ENCODE measurements at places on chromosomes 3 and 15. TPM values are rescaled to one million over a fixed set of nuclear protein-coding genes. Genes with fewer than 3 reads are reported as not detected.

DNA sequence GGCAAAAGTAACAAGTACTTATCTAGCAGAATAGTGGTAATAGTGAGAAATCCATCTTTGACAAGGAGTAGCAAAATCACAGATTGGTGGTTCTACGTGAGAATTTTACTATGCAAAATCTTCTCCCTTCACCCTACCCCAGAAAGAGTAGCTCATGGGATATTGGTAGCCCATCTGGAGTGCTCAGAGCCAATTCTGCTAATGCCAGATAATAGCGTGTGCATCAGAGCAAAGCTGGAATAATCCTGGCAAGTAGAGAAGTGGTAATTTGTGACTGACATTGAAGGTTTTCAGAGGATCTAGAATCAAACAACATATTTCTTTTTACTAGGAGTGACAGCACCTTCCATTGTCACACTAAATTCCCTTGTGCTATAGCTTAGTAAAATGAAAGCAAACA is 192.9 kb downstream of the ZBBX start:
- no peak for DNase-seq

- DNase-seq, result peak; percentile 57
These were observed 42.9 kb downstream of the CTDSPL start for GRCh38 chr3:37904601-37905000.

DNA sequence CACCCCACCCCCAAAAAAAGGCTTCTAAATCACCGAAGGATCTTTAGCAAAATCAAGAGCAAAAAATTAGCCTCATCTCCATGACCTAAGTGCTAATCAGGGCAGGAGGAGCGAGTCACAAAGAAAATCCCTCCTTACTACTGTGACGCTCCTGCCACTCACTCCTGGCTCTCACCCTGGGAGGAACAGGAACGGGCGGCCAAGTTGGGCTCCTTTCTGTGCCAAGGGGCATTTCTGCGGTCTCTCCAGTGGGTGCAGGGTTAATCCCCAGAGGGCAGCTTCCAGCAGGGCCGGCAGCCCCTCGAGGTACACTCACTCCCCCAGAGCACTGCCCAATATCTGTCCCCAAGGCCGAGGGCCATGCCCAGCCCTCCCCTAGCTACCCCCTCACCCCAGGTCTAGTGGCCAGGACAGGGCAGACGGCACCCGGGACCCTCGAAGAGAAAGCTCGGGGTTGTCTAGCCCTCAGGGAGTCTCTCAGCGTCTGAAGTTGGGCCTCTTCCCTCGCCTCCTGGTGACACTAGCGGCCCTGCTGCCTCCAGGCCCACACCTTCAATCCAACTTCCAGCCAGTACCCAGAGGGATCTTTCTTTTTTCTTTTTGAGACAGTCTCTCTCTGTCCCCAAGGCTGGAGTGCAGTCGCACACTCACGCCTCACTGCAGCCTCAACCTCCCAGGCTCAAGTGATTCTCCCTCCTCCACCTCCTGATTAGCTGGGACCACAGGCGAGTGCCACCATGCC is 706 bp downstream of the CAV3 start:
- no peak for DNase-seq

DNA sequence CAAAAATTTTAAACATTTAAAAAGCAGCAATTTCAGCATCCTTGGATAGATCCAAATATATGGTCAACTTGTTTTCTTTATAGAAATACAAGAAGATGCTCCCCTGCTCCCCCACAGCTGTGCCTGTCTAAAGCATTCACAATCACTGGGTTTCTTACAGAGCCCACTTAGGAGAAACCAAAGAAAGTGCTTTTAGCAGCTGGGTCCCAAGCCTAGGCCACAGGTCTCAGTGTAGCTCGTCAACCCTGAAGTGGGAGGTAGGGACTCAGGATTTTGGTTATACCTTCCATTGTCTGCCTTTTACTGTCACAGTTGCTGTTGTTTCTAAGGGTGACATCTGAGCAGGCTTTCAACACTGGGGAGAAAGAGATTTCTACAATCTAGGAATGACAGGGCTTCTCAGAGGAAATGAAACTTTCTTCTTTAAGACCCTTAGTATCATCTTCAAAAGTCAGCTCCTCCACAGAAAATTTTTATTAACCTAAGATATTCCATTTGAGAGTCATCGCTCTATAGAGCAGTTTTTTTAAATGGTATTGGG is 199.3 kb upstream of the CMC1 start:
- no peak for DNase-seq

- no peak for DNase-seq
These were observed 48.1 kb downstream of the GRK7 start for GRCh38 chr3:141811348-141811747.

DNA sequence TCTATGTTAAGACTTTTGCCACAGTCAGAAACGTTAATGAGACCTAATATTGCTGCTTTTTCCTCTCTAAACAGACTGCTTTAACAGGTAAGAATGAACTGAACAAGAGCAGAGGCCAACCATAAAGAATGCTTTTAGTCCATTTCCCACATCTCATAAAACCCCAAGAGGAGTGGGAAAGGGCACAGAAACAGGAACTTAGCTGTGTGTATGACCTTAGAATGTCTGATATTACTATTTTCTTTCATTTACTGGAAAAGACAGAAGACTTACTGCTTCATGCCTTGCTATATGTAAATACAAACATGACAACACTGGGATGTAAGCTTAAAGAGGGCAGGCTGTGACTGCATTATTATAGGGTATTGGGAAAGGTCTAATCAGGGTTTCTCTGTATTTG is 115.0 kb downstream of the ISL2 start:
- no peak for DNase-seq

GRCh38 chr15:57026016-57026592 is 107.7 kb downstream of the TCF12 start:
- peak; percentile 28 for DNase-seq

- DNase-seq, result no peak
These were observed 335.0 kb downstream of the MECOM start for GRCh38 chr3:169328471-169328870.

Gene BTLA
- total RNA-seq, result not detected

Gene TEX55
- total RNA-seq, result not detected

Gene FAM98B
- 5.5 TPM for total RNA-seq

Gene PDIA3
- total RNA-seq, result 185 TPM

Gene SH2D7
- total RNA-seq, result not detected

Gene CACNA2D3
- total RNA-seq, result 4.3 TPM

Gene VGLL3
- 223 TPM for total RNA-seq

Data from fibroblast of villous mesenchyme (primary cell).